Prostate gland (tissue), 2 donors: ENCODE measurements at places on chromosomes 2 and 18. TPM values are rescaled to one million over a fixed set of nuclear protein-coding genes. Genes with fewer than 3 reads are reported as not detected.

Gene SERPINB4
- 0.51 TPM for total RNA-seq

Gene GALNT5
- 2.6 TPM for total RNA-seq

GRCh38 chr2:12005886-12006681, 259.7 kb downstream of the LPIN1 start:
- H3K27me3 ChIP-seq: no peaks in the 10 kb centered on the region
- H3K36me3 ChIP-seq: no peaks in the 10 kb centered on the region
- no peak overlapping the region for H3K4me3 ChIP-seq
- no peak overlapping the region for H3K27ac ChIP-seq

DNA sequence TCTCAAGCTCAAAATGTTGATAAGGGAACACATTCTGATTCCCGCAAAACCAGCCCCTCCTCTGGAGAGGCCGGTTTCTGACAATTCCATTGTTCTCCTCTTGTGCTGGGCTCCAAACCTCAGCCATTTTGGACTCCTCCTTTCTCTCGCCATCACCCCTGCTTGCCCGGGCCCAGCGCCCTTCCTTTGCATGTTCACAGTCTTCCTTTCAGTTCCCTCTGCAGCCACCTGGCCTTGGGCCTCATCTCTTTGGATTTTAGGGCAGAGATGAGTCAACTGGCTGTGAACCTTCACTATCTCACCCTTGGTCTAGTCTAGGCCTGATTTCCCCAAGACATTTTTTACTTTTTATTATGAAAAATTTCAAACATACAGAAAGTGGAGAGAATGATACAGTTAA, 155.9 kb upstream of the MAP3K20 start:
- no peaks in the 10 kb centered on the region for H3K36me3 ChIP-seq
- no peak overlapping the region for H3K4me3 ChIP-seq
- no peaks in the 10 kb centered on the region for H3K27me3 ChIP-seq
- no peak overlapping the region for H3K27ac ChIP-seq

DNA sequence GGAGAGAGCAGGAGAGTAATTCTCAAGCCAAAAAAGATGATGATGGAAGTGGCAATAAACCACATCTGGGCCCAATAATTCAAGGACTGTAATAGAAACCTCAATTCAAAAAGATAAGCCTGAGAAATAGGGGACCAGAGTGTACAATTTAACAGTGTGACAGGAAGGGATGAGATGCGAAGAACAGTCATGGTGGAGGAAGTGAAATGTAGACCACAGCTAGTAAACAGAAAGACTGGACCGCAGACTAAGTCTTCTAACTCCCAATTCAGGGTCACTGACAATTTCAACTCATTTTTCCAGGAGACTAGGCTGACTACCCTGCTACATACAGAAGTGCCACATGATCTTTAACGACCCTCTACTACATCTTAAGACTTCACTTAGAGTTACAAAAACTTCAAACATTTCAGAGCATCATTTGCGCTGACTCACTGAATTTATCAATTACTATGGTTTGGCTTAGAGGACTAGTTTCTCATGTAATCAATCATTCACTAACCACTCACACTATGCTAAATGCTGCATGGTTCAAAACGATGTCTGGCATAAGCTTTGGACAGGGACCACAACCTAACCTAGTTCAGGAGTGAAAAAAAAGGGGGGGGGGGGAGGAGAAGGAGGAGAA, 9.0 kb downstream of the CUL3 start:
- H3K27ac ChIP-seq: no peak overlapping the region
- H3K27me3 ChIP-seq: no peaks in the 10 kb centered on the region
- H3K4me3 ChIP-seq: no peak overlapping the region
- H3K36me3 ChIP-seq: no peaks in the 10 kb centered on the region
- peaks cover 7% of the 10 kb centered on the region for H3K4me1 ChIP-seq
- DNase-seq: no peak

GRCh38 chr2:140247451-140248195, 1467.4 kb upstream of the NXPH2 start:
- H3K27ac ChIP-seq: no peak overlapping the region
- H3K4me1 ChIP-seq: no peaks in the 10 kb centered on the region
- no peak overlapping the region for H3K4me3 ChIP-seq
- no peak for DNase-seq
- no peaks in the 10 kb centered on the region for H3K27me3 ChIP-seq

DNA sequence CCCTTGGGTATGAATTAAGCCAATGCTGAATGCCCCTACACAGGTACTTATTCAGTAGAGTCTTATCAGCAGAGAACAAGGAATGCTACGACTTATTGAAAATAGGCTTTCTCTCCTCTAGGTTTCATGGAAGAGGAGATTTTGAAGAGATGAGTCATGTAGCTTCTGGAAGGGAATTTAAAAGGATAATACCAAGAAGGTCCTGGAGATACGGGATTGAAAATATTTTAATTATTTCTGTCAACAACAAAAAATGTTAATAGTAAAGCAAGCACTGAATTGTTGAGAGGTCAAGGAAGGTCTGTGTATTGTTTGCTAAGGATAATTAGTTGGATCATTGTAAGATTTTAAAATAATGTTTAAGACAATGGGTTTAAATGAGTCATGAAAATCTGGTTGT, 293.0 kb upstream of the SPHKAP start:
- no peak for DNase-seq
- H3K36me3 ChIP-seq: no peaks in the 10 kb centered on the region
- no peaks in the 10 kb centered on the region for H3K27me3 ChIP-seq
- H3K4me1 ChIP-seq: no peaks in the 10 kb centered on the region
- H3K27ac ChIP-seq: no peak overlapping the region

- no peaks in the 10 kb centered on the region for H3K27me3 ChIP-seq
- DNase-seq: no peak
- no peak overlapping the region for H3K27ac ChIP-seq
- no peaks in the 10 kb centered on the region for H3K4me1 ChIP-seq
- no peak overlapping the region for H3K4me3 ChIP-seq
Measured at GRCh38 chr2:213764849-213765248, 480.6 kb downstream of the SPAG16 start.

GRCh38 chr2:72669121-72669520, 156.7 kb downstream of the EXOC6B start:
- no peaks in the 10 kb centered on the region for H3K4me1 ChIP-seq
- no peaks in the 10 kb centered on the region for H3K36me3 ChIP-seq
- no peak overlapping the region for H3K4me3 ChIP-seq
- H3K27me3 ChIP-seq: no peaks in the 10 kb centered on the region
